ENCODE measurements at places on chromosomes 4 and X.
A peak's percentile ranks its signal among the peaks of the same experiment; 100 is the strongest.

DNA sequence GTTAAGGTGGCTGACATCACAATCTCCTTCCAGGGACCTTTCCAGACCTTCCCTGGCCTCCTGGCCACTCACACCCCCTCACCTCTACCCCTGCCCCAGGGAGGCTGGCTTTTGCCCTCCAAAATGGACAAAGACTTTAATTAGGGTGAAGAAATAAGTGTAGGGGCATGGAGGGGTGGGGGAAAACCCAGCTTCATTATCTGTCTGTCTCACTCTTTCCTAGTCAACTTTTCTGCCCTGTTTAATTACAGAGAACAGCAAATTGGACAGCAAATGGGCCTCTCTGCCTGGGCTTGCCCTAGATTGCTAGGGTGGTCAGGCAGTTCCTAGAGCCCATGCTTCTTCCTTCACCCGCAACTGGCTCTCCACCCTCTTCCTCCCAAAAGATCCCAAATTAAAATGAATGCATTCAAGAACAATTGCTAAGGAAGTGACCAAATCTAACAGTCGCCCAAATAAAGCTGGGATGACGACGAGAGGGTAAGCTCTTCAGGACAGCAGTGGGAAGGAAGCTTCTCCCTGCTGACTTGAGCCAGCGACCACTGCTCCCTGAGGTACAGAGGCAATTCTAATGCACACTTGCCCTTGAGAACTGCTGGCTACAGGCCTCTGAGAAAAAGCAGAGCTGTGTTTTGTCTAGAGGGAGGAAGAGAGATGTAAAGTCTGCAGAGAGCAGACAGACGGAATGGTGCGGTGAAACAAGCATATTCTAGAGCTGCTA is 12.4 kb downstream of the RAI2 start:
- DNase-seq = no peak

DNA sequence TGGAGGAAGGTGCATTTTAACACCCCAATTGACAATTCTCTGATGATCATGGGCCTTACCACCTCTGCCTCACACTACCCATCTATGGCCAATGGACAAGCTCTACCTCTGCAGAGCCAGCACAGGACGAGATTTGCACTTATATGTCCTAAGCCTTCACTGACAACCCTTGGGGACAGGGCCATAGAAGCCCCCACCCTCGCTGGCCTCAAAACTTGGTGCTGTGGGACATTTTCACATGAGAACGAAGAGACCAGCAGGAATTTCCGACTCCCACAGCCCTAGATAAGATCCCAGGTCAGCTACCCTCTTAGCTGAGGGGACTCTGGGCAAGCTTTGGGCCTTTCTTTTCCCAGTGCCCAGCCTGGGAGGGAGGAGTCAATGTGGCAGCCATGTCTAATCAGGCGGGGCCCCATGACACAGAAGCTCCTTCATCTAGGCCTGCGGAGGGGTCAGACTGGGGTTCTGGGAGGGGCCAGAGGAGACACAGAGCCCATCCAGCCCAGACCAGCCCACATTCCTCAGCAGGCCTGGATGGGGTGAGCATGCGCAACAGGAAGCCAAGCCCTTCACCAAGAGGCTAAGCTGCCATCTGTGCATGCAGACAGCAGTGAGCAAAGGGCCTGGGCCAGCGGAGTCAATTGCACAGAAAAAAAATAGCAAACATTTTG is 12.1 kb downstream of the PJA1 start:
- peak; percentile 86 for DNase-seq

- DNase-seq = no peak
These were observed 200.9 kb upstream of the PSAPL1 start for GRCh38 chr4:7635445-7636239.

DNA sequence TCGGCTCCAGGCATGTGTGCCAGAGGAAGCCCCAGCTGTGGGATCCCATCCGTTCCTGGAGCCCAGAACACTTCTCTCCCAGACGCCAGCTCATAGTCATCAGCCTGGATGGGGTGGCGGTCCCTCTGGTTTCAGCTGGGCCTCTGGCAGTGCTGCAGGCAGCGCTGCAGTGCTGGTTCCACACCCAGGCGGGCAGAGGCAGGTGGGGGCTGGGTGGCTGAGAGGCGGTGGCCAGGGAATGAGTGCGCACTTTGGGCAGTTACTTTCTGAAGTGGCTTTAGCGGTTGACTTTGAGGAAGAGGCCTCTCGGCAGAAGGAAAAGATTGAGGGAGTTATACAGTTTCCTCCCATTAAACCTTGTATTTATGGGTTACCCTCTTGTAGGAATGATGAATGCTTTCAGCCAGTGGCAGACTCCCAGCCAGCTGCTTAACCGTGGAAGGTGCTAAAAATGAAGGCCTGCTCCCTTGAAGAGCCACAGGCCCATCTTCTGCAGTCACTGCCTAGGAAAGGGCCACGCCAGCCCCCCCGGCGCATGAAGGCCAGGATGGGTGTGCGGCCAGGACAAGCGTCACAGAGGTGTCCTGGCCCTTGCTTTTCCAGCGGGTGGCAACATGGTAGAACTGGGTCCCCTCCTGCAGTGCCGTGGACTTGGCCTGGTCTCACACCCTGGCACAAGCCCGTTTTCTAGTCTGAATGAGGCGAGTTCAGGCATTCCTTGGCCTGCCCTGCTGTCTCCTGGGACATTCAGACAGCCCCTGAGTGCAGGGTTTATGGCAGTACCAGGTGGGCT is 9.9 kb downstream of the TADA2B start:
- peak; percentile 37 for DNase-seq

DNA sequence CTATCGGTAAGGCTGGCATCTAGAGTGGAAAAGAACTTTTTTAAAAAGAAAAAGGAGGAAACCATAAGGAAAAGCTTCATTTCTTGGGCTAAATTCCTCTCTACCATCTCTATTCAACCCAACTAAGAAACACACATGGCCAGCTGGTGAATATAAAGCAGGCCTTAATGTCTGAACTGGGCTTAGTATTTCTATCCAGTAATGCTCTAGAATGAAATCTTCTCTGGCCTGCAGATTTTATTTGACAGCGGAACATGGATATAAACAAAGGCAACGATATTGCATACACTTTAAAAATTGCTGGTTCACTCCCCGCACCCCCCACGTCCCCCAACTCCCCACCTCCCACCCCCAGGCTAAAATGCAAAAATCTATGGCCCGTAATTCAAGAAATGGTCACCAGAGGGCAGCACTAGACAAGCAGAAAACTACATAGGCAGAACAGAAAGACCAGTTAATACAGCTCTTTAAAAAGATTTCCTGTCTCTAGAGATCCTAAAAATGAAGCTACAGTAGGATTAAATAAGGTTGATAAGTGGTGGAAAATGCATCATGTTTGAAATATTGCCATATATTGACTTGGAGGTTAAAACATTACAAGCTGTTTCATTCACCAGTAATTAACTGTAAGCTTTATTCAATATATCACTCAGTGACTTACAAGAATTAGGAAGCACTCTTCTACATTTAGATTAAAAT is 155.2 kb upstream of the GALNT7 start:
- peak; percentile 16 for DNase-seq

GRCh38 chr4:38765382-38765781 is 17.4 kb downstream of the TLR10 start:
- DNase-seq = no peak

- no peak for DNase-seq
These were observed 504.8 kb upstream of the BOD1L1 start for GRCh38 chr4:14132301-14132700.

- no peak for DNase-seq
These were observed 43.2 kb downstream of the KIT start for GRCh38 chr4:54700986-54701385.

GRCh38 chrX:149877157-149877556 is 3.8 kb upstream of the MAGEA8 start:
- no peak for DNase-seq

- DNase-seq = no peak
These were observed 131.8 kb upstream of the VCX start for GRCh38 chrX:7711167-7711566.

GRCh38 chr4:176818531-176818930 is 25.8 kb upstream of the VEGFC start:
- DNase-seq = no peak

DNA sequence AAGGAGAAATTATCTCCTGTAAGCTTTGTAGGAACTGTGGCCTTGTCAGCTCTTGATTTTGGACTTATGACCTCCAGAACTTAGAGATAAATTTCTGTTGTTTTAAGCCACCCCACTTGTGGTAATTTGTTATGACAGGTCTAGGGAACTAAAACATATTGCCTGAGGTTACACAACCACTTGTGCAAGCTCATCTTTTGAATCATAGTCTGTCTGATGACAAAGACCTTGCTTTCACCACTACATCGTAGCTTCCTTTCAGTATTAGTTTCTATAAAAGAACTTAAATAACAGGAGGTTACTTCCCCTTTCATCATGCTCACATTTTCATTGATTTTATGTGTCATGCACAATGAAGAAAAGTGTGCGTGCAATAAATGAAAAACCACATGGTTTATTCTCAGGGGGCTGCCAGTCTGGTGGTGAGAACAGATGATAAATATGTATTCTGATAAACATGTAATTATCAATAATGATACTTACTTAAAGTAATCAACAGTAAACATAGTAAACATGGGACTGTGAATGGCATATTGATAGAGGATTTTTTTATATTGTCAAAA is 690.0 kb upstream of the HS3ST1 start:
- DNase-seq = no peak

DNA sequence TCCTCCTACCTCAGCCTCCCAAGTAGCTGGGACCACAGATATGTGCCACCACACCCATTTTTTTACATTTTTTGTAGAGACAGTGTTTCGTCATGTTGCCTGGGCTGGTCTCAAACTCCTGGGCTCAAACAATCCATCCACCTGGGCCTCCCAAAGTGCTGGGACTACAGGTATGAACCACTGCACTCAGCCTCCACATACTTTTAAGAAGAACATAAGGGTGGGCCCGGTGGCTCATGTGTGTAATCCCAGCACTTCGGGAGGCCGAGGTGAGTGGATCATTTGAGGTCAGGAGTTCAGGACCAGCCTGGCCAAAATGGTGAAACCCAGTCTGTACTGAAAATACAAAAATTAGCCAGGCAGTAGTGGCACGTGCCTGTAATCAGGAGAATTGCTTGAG is 51.5 kb upstream of the MXD4 start:
- no peak for DNase-seq

DNA sequence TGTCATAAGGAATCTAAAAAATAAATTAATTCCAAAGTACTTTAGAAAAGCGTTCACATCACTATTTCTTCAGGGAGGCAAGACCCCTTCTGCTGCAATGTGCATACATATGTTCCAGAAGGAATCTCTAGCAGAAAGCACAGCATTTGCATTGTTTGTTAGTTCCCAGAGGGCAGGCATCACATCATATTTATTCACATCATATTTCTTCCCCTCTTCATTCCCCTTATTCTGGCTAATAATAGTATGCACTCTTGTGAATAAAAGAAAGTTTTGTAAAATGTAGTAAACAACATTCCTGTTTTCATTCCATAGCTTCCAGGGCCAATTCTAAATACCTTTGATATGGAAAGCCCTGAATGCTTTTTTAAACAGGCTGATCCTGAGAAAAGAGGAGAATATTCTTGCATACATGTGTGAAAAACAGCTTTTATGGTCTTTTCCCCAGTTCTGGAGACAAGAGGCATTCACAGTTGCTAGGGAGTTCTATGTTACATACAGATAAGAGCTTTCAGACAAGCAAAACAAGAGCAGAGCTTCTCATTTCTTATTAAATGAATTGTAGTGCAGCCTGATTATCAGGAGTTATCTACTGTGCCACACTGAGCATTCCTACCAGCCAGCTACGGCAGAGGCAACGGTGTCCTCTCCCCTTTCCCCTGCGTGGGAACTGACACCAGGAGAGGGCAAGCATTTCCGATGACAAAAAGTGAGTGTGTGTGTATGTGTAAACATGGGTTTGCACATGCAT is 15.2 kb downstream of the GATB start:
- no peak for DNase-seq

DNA sequence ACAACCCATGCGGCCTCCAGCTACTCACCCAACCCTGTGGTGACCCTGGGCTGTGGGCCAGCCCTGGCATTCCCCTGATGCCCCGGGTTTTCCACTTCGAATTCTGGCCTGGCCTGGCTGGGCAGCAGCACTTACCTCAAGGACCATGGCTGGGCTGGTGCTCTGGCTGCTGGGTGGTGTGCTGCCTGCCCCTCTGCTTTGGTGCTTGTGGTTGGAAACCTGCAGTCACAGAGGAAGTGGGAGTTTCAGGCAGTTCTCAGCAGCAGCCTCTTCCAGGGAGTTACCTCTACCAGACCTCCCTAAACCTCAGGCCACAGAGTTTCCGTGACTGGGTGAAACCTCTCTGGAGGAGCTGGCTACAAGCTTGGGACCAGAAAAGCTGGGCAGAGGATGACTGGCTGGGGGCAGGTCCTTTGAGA is at the start of gene CXCR3:
Gene CXCR3 (minus strand): TSS at position 209 of the 419 bp plus-strand sequence. CDS start 62 bp downstream, at position 147.
- no peak for DNase-seq

DNA sequence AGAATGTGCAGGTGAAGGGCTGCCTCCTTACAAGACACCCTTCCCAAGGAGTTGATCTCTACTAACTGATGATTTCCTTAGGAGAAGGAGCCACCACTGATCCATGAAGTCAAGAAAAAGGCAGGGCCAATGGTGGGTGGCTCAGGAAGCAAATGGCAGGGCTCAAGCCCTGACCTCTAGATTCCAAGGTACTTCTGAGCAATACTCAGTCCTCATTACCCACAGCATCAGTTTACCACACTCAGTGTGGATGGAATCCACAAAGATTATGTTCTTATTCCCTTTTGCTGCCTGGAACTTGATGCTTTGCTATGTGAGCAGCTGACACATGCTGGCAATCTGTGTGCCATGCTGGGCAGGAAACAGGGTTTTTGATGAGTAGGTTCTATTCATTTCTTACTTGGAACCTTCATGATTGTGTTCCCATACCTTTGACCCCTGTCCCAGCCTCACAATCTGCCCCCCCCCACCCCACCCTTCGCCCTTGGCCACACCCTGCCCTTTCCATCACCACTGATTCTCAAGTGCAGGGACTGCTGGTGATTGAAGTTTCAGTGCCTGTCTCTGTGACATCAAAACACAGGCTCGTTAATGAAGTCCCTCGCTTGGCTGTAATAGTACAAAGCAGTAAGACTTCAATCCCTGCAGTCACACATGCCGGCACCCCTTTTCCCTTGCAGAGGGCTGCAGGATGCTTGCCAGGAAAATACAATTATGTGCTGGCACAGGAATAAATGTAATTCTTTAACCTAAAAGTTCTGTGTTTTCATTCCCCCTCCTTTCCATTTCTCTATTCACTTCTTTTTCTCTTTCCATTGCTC is 135.6 kb upstream of the GPC4 start:
- DNase-seq = no peak

DNA sequence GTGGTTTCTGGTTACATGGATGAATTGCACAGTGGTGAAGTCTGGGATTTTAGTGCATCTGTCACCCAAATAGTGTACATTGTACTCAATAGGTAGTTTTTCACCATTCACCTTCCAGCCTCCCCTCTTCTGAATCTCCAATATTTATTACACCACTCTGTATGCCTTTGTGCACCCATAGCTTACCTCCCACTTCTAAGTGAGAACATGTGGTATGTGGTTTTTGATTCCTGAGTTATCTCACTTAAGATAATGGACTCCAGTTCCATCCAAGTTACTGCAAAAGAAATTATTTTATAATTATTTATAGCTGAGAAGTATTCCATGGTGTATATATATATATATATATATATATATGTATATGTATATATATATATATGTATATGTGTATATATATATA is 155.8 kb downstream of the HHIP start:
- DNase-seq = no peak
